ENCODE measurements at places on chromosomes 7 and 10. TPM values are rescaled to one million over a fixed set of nuclear protein-coding genes. Genes with fewer than 3 reads are reported as not detected.

GRCh38 chr7:25988640-25989039 is 163.4 kb upstream of the NFE2L3 start:
- DNase-seq, result no peak

Gene ITPRID1
- 1.8 TPM for total RNA-seq

Gene AS3MT
- total RNA-seq, result 8.9 TPM

GRCh38 chr7:37352974-37353948 is 95.4 kb downstream of the ELMO1 start:
- DNase-seq, result no peak

Gene GPR26
- not detected for total RNA-seq

Gene CLRN3
- 0.39 TPM for total RNA-seq

- no peak for DNase-seq
These were observed 15.2 kb downstream of the ITPRID1 start for GRCh38 chr7:31529103-31529502.

DNA sequence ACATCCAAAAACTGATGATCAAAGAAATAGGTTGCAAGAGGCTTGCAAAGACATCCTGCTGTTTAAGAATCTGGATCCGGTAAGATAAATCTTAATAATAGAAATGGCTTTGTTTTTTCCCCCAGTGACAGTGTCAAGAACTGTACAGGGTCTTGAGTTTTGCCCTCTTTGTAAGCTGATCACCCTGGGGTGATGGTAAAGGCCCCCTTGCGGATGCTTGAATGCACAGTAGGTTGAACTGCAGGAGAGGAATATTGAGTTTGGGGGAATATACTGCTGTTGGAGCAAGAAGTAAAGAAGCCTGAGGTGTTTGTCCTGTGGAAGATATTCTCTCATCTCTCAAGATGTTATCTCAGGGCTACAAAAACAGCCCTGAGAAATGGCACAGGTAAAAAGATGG is 40.6 kb upstream of the HBP1 start:
- no peak for DNase-seq

Gene FKBP9
- 194 TPM for total RNA-seq
